ENCODE measurements at places on chromosomes 5 and 9.

DNA sequence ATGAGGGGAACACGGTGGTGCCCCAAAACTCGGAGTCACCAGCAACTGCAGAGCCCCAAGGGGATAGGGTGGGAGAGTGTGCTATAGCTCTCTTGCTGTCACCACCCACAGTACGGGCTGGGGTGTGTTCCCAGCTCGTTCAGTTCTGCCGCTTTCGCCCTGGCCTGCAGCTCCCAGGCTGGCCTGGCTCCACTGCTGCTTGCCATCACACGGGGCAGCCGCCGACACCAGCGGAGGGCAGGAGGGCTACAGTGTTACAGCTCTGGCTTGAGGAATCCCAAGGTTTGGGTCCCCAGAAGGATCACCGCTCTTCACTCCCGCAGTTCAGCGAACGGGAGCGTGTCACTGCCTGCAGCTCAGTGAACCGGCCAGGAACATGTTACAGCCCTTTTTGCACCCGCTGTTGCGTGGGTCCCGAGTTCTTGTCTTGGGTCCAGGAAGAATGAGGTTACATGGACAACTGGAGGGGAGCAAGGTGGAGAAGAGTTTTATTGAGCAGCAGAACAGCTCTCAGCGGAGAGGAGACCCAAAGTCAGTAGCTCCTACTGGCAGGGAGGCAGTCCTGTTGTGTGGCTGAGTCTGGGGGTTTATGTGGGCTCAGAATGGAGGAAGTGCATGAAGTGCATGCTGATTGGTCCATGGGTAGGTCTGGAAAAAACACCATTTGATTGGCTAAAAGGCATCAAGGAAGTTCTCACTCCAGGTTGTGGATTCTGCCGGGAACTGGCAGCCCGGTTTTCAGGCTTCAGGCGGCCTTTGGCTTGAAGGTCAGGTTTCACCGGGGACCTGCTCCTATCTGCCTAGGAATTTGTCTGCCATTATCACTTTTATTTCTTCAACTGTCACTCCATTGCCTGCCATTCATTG lies 113.4 kb downstream of the EHMT1 start:
- no peak for DNase-seq

DNA sequence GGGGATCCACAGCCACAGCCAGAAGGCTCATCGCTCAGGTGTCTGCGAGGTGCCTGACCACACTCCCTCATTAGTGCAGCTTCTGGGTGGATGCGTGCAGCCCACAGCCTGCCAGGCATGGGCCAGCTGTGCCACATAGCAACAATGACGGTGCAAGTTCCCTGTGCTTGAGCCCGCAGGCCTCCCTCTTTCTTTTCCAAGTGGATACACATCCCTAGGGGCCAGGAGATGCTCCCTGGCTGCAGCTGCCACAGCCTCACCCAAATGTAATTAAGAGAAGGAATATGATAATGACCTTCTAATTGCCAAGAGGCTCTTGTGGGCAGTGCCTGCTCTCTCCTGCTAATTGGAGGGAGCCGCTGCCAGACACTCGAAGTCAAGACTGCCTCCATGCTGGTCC lies 116.0 kb upstream of the PPP1R26 start:
- no peak for DNase-seq

DNA sequence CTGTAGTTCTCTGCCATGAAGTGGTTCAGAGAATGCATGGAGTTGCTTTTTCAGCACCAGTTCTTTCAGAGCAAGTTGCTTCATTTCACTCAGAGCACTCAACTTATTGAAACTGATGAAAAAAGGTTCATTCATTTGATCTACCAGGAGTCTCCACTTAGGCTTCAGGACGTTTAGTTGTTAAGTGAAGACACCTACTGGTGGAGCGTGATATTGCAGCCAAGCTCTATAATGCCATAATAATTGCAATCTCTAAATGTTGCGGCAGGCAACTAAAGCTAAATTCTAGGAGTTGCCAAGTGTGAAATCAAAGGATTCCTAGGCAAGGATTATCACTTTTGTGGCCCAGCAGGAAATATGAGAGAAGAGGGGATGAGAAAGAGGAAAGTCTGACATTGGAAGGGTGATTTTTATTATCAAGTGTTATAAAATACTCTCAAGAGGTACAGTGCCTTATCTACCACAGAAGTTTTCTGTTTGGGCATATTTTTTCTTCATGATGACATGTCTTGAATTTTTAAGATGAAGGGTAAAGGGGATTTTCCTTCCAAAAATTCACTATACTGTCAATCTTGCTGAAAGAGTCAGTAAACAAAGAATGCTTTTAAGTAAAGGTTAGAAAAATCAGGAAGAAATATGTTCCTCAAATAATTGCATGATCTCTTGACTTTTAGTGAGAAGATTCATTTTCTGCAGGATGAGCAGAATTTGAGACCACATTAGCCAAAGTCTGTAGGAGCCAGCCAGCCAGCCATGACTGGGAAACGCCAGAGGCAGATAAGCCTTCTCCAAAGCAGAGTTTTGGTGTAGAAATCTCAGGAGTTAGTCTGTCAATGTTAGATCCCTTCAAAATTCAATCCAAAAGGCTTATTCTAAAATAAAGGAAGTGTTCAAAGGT lies 83.4 kb downstream of the SH3PXD2B start:
- no peak for DNase-seq

DNA sequence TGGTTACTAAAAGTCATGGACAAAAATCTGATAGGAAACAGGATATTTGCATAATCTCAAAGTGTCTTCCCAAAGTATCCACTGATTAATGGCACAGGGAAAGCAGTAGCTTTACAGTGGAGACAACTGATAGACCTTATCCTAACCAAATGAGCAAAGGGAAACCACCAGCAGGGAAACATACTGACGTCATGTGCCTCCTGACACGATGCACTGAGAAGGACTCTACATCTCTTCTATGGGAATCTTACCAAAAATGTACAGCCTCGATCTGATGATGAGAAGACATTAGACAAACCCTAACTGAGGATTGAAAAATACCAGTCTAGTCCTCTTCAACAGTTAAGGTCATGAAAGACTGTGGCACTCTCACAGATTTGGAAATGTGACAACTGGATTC lies 166.2 kb downstream of the INSYN2B start:
- no peak for DNase-seq

DNA sequence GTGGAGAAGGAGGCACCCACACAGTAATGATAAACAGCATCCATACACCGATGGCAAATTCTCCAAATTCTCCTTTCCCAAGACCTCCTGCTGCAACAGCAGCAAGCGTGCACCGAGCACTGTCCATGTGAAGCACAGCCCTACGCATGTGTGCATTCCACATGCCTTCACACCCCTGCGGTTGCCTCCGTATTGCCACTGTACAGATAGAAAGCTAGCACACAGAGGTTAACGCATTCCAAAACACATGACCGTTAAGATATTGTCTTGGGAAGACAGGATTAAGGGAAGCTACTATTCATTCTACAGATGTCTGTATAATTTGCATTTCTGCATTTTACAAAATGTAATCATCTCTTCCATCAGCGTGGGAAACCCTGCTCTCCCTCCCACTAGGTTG lies 6.6 kb downstream of the FLT4 start:
- no peak for DNase-seq

DNA sequence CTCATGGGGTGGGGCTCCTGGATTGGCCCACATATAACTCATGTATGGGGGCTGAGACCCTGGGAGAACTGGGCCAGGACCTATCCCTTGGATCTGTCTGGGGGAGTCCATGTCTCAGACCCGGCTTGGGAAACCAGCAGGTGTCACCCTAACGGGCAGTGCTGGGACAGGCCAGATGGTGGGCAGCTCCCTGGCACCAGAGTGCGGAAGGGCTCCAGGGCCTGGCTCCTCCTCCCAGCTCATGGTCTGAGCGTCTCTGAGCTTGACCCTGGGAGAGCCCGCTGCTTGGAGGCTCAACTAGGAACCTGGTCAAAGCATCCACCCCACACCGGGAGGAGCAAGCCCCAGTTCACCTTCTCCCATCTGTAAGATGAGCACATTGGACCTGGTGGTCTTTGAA lies 15.5 kb upstream of the NCS1 start:
- DNase-seq = no peak

GRCh38 chr9:9847750-9848149 lies 765.1 kb downstream of the PTPRD start:
- no peak for DNase-seq

DNA sequence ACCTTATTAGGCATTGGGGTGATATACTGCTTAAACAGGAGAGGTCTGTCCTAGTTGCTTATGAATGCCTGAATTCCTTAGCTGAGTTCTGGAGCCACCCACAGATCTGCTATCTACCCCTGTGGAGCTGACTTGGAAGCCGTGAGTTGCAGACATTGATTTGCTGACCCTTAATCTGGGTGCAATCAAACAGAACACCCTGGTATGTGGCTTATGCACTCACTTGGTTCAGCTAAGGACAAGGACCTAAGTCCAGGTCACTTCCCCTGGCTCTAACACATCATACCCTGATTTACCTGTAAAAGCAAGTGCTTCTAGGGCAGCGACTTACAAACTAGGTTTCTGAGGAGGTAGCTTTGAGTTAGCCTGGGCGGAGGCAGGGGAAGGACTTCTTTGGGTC lies 41.6 kb upstream of the TLR4 start:
- DNase-seq = no peak

- no peak for DNase-seq
Observed at GRCh38 chr5:132457371-132458225, 33.0 kb downstream of the IRF1 start.

DNA sequence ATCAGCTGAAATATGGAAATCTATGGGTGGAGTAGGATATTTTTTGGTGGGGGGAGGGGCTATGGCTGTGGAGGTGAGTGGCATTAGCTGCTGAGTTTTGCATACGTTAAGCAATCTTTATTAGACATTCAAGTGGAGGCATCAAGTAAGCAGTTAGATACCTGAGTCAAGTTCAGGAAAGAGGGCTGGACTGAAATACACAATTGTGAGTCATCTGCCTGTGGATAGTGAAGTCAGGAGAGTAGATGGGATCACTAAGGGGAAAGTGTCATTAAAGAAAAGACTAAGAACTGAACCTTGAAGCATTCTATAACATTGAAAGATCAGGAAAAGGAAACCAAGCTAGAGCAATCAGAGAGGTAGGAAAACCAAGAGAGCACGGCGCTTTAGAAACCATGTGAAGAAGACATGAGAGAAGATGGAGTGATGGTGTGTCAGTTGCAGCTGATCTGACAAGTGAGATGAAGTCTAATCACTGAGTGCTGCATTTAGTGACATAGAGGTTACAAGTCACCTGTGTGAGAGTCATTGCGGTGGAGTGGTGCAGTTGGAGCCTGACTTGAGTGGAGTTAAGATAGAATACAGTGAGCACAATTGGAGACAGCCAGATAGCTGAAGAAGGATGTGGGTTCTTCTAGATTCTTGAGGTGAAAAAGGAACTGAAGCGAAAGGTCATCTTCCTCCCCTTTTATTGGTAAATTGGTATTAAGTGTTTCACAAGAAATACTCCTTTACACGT lies 88.7 kb downstream of the PIP5K1B start:
- no peak for DNase-seq

GRCh38 chr9:14238079-14238478 lies 75.9 kb downstream of the NFIB start:
- DNase-seq = no peak

DNA sequence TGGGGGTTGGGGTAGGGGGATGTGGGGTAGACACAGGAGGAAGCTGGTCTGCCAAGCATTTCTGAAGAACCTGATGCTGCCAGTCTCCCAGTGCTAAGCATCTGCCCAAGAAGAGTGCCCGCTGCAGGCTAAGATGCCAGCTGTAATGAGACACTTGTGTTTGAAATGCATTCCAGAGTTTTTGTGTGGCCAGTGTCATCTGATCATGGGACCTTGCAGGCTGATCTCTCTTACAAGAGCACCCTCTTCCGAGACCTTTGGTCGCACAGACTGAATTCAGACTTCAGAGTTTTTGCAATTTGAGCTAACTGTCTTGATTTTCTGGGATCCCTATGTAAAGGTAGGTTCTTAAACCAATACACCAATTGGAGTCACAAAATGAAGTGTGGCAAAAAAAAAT lies 58.1 kb downstream of the DENND1A start:
- DNase-seq = no peak

DNA sequence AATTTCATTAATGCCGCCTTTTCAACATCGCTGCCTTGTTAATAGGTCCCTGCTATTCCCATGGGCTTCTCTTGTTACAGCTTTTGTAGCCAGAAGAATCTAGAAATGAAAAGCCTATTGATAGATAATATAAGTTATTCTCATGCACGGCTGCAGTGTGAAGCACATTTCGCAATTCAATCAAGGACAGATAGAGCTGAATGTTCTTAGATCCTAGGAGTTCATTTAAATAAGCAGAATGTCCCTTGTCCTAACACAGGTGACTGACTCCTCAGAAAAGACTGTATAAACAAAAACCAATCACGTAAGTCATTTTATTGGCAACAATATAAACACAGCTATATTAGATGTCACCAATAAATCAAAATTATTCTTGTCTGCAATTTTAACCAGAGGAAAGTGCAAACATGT lies 9.4 kb downstream of the GLIS3 start:
- no peak for DNase-seq

DNA sequence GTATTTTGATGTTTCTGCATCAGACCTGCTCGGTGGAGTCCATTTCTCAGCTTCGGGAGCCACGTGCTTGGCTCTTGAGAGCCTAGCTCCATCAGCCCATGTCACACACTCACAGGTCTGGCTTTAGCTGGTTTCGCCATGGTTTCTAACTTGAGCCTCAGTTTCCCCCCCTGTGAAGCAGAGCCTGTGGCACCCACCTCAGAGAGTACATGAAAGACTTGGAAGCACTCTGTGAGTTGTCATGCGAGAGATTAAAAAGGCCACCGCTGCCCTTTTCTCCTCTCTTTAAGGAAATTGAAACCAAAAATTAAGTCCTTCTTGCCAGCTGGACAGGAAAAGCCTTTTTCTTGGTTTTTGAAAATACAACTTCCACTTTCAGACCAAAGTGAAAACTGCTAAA lies 8.8 kb downstream of the TENT4A start:
- DNase-seq = no peak

GRCh38 chr9:101275769-101276250 lies 109.0 kb downstream of the BAAT start:
- no peak for DNase-seq

DNA sequence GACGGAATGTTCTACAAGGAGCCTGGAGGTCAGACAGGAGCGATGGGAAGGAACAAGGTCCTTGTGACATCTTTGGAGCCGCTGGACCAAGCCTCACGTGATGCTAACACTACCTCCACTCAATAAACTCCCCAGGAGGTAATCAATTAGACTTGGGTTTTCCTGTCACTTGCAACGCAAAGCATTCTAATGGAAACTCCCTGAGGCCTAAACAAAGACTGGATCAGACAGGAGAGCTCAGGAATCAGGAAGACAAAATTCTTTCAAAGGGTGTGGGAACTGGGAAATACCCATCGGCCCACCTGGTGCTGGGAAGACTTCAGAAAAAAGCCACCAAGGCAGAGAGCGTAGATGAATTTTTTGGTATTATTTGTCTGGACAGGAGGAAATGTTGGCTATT lies 22.3 kb upstream of the UNC5A start:
- DNase-seq = no peak

GRCh38 chr5:56099346-56099745 lies 104.6 kb upstream of the IL6ST start:
- DNase-seq = no peak

All from stimulated activated CD4-positive, alpha-beta T cell treated with anti-CD3 and anti-CD28 coated beads, Interleukin-1b, Interleukin-23, amount 100 ng/mL, for 1 hour (primary cell).